ENCODE measurements at places on chromosomes 3 and 15. TPM values are rescaled to one million over a fixed set of nuclear protein-coding genes. Genes with fewer than 3 reads are reported as not detected.
A peak's percentile ranks its signal among the peaks of the same experiment; 100 is the strongest.

RETNLB gene
- polyA plus RNA-seq, result not detected

SELENOS gene
- polyA plus RNA-seq, result 82.2 TPM

ECE2 gene
- polyA plus RNA-seq, result not detected

- DNase-seq, result peak; percentile 21
Measured at GRCh38 chr15:29788433-29789034, 33.7 kb downstream of the TJP1 start.

DNA sequence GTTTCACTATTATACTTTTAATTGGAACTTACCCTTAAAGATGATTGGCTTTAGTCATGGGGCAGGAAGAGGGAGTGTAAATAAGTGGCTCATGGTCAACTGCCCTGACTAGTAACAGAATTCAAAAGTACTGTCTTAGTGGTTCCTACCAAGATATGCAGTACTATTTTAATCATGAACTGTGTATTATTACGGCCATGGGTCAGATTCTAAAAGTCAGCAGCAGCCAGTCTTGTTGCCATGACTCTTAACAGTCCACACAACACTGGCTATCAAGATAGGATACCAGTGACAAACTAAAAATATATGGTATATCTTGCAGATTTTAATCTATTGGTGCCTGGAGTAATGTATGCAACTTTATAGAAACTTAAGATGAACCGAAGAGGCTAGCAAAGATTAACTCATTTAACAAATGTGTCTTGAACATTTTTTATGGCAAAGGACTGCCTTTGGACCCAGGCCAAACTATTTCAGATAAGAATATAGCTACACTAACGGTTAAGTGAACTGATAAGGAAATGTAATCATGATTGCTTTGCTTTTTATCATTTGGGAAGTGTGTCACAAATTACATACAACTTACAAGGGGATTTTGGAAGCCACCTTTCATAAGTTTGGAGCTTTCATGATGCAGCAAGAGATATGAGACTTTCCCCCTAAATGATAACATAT, 163.7 kb downstream of the TCF12 start:
- no peak for DNase-seq

DNA sequence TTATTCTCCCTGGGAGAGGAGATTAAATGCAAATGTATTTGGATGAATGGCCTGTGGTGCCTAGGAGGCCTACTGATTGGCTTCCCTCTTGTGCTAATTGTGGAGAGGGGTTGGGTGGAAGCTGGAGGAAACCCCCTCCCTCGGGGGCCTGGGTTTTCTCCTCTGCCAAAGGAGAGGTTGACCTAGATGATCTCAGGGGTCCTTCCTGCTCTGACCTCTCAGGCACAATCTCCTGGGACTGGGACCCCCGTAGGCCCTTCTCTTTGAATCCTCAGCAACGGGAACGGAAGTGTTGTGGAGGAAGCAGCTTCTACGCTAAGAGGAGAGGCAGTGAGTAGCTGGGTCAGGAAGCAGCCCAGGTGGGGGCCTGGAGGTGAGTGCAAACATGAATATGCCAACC, 40.5 kb upstream of the MAGEF1 start:
- no peak for DNase-seq

DNA sequence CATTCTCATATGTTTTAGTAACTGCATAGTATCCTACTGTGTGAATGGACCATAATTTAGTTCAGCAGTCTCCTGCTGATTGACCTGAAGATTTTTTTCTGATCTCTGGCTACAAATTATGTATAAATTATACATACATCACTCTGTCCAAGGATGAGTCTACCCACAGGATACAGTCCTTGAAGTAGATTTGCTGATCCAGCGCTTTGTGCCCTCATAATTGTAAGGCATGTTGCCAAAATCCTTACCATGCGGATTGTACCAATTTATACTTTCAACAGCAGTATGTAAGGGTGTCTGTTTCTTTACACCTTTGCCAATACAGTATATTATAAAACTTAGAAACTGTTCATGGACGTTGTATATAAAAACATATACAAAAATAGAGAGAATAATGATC, 46.5 kb downstream of the ACAA1 start:
- DNase-seq, result no peak

GRCh38 chr3:185741586-185741985, 83.3 kb downstream of the IGF2BP2 start:
- DNase-seq, result no peak

DNA sequence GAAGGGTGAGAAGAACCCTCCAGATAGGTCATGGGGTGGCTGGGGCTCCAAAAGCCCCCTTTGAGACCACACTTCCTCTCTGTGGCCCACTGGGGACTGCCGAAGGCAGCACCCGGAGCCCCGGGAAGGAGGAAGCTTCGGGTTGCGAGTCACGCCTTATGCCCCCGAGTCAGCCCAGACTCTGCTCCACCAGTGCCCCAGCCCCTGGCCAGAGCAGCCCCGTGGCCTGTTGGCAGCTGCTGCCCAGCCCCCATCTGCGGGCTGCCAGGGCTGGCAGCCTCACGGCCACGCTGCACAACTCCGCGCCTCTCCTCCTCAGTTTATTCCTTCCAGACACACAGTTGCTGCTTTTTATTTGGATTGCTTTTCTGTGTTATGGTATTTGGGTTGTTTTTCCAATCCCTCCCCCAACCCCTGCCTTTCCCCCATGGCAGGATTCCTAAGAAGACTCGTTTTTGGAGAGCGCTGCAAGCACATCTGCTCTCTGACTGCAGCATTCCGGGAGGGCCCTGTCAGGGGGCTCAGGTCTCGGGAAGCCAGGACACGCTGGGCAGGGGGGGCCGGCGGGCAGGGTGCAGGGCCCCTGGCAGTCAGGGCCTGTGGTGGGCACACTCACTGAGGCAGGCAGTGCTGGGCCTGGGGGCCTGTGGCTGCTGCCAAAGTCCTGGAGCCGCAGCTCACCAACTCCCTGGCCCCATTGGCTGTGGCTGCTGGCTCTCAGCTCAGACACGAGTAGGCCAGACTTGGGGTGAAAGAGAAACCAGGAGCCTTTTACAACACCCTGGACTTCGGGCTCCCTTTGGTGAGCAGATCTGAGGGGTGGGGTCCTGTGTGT, 20.2 kb downstream of the MAGEF1 start:
- DNase-seq, result no peak

DNA sequence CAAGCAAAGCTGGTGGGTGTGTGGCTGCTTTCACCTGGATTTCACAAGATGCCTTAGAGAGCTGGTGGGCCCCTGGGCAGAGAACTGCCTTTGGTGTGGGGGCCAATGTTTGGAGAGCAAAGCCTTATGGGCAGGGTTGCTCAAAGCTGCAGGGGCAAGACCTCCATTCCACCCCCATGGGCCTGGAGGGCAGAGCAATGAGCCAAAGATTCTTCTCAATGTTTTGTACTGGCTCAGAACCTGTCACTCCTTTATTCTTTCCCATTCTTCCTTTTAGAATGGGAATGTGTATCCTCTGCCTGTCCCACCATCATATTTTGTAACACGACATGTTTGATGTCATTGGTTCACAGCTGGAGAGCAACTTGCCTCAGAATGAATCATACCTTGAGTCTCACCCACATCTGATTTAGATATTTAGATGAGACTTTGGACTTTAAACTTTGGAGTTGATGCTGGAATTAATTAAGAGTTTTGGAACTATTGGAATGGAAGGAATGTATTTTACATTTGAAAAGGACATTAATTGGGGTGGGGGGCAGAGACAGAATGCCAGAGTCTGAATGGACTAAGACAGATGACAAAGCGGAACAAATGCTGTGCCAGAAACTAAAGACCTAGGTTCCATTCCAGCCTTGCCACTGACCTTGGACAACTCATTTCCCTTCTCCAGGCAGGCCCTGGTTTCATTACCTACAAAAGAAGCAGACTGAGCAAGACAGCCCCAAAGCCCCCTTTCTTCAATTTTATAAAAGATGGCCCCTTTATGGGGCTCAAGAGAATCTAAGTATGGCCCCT, 72.9 kb downstream of the DAPK2 start:
- no peak for DNase-seq

DNA sequence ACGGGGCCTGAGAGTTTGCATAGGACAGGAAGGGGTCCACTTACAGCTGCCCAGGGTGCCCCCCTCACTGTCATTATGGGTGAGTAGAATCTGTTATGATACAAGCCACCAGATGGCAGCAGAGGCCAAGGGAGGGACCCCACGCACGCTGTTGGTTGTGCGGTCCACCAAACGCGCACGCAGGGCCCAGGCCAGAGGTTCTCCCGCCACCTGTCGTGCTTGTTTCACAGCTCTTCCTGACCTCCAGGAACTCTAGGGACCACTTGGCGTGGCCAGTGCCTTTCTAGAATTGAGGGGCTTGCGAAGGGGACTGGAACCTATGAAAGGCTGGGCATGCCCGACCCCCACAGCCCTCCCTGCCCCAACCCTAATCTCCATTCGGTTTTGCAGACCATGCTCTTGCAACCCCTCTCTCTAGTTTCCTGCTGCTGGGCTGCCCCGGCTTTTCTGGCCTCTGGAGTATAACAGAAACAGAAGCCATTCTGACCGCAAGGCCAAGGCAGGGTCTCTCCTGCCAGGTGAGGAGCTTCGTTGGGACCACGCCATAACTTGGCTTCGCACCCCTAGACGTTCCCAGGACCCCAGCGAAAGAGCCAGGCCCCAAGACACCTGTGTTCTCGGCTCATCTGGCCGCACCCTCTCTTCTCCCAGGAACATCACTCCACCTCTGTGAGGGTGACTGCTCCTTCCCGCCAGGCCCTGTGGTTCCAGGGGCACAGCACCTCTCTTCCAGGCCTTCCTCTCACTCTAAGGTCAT, 46.0 kb downstream of the ALDH1L1 start:
- peak; percentile 11 for DNase-seq

GRCh38 chr15:88788816-88789215, 14.4 kb upstream of the ACAN start:
- no peak for DNase-seq

DNA sequence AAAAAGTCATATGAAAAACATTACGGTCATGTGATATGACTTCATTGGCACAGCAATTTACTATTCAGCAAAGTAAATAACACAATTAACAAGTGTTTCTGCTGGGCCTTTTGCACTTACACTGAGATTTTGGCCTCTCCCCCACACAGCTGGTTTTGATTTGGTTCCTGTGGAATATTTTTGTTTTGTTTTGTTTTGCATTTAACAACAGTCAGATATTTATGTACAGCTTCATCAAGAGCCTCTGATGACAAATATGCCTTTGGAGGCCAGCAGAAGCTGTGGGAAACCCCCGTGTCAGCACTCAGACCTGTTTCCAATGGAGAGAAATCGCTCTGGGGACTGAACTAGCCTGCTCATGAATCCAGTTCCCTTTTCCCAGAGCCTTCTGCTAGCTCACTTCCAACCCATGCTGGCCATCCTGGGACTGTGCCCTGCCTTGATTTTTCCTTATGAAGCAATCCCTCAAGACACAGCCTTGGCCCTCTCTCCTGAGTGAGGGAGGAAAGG, 161.9 kb downstream of the ATG7 start:
- no peak for DNase-seq

GRCh38 chr15:90571063-90571541, 41.4 kb downstream of the CRTC3 start:
- no peak for DNase-seq

Measured in keratinocyte (primary cell).